ENCODE measurements at places on chromosomes 4 and X. TPM values are rescaled to one million over a fixed set of nuclear protein-coding genes. Genes with fewer than 3 reads are reported as not detected.

GRCh38 chr4:150302553-150302952, 224.3 kb downstream of the DCLK2 start:
- DNase-seq: no peak

DNA sequence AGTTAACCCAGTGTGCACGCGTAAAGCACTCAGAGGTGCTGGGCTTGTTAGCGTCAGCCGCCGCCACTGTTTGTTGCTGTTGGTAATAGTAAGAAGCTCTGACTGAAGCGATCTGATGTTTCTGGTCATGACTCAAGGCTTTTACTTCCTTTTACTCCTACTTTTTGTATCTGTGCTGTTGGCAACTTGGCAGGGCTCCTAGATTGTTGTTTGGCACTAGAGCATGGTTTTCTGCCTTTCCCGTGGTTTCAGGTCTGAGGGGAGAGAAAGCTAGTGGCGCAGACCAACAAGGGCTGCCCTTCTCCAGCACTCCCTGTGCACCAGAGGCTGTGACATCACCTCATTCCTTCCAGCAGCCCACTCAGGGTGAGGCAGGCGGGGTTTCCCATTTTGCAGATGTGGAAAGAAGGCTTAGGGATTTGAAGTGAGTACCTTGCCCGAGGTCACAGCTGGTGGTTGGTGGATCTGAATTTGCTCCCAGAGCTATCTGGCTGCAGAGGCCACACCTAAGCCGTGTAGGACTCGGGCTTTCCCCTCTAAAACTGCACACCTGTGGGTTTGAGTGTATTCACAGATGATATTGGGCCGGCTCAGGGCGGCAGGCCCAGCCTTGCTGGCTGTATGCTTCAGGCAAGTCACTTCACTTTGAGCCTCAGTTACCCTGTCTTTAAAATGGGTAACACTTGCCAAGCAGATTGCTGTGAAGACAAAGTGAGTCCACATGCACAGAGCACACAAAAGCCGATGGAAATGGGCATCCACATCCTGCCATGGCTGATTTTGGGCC, 51.2 kb upstream of the TADA2B start:
- no peak for DNase-seq

Gene JCHAIN
- not detected for total RNA-seq

DNA sequence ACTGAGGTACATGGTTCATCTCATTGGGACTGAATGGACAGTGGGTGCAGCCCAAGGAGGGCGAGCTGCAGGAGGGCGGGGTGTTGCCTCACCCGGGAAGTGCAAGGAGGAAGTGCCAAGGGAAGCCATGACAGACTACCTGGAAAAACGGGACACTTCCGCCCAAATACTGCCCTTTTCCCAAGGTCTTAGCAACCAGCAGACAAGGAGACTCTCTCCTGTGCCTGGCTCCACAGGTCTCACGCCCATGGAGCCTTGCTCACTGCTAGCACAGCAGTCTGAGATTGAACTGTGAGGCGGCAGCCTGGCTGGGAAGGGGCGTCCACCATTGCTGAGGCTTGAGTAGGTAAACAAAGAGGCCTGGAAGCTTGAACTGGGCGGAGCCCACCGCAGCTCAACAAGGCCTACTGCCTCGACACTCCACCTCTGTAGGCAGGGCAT, 14.7 kb upstream of the USP53 start:
- DNase-seq: no peak
